ENCODE measurements at places on chromosomes 2 and 18.

DNA sequence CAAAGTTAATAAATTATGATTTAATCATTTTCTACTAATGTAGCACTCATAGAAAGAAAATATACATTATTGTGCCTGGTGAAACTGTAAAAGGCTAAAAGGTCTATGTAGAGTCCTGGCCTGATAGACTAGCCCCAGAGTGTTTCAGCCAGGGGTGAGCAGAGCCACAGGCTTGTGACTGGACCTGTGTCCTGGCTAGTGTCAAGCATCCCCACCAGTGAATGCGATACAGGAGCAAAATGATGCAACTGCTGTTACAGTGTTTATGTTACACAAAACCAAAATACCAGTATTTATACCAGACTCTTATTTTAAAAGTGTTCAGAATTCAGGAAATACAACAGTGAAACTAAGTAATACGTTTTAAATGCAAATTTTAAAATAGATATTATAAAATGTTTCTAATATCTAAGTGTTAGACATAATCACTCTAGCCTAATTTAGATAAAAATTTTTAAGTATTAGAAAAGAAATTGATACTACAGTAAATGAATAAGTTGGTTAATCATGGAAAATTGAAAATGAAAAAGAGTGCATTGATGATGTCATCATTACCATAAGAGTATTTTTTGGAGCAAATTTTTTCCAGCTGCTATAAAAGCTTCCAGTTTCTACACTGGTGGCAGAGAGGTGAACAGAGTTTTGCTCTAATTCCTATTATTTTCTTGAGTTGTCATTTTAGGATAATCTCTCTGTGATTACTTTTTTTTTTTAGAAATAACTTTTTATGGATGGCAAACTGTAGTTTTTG lies 6.2 kb upstream of the TSPYL6 start:
- no peak for DNase-seq

DNA sequence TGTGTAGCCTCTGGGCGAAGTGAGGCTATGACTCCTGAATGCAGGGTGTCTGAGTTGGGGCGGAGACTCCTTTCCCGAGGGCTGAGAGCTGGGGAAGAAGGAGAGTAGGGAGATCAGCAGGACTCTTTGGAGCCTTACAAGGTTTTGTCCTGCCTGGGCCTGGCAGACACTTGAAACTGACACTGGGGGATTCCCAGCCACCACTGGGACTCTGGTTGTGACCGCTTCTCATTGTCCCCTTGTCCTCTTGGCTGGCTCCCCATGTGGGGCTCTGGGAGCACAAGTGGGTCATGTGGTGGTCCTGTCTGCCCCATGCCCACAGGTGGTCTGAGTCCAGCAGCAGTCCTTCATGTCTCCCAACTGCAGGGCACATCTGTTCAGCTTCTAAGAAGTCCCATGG lies 78.2 kb upstream of the MGAT4A start:
- no peak for DNase-seq

- DNase-seq: no peak
These were observed 44.8 kb downstream of the REV1 start for GRCh38 chr2:99445065-99445464.

- DNase-seq: no peak
These were observed 6.1 kb downstream of the ZFP36L2 start for GRCh38 chr2:43220229-43220751.

DNA sequence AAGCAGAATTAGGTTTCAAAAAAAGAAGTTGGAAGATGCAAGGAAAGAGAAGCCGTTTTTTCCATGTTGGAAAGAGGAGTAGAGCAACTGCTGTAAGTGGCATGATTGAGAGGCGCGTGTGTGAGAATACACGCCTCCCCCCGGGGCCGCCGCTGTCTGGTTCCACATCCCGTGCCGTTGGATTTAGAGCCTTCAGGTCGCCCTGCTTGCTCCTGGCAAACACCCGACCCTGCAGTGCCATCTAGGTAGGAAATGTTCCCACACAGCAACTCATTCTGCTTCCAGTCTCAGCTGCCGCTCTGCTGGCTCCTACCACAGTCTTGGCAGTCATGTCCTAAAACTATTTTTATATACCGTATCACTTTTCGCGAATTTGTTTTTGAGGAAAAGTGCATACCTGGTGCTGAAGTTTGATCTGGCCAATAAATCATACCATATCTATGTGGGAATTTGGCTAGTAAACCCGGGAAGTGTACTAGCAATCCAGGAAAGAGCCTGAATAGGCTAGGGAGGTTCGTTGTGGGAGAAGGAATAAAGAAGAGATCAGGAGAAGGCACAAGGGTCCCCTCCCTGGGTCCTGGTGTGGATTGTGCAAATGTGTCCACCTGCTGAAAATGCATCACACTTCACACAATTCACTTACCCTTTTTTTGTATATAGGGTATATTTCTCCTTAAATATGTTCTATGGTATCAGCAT lies 372.7 kb downstream of the FBXO15 start:
- no peak for DNase-seq

- DNase-seq: no peak
These were observed 205.8 kb downstream of the SEPTIN10 start for GRCh38 chr2:109408043-109408335.

GRCh38 chr2:71463342-71463654 lies 9.9 kb downstream of the DYSF start:
- no peak for DNase-seq

GRCh38 chr2:96099861-96100798 lies 16.2 kb downstream of the ADRA2B start:
- no peak for DNase-seq

DNA sequence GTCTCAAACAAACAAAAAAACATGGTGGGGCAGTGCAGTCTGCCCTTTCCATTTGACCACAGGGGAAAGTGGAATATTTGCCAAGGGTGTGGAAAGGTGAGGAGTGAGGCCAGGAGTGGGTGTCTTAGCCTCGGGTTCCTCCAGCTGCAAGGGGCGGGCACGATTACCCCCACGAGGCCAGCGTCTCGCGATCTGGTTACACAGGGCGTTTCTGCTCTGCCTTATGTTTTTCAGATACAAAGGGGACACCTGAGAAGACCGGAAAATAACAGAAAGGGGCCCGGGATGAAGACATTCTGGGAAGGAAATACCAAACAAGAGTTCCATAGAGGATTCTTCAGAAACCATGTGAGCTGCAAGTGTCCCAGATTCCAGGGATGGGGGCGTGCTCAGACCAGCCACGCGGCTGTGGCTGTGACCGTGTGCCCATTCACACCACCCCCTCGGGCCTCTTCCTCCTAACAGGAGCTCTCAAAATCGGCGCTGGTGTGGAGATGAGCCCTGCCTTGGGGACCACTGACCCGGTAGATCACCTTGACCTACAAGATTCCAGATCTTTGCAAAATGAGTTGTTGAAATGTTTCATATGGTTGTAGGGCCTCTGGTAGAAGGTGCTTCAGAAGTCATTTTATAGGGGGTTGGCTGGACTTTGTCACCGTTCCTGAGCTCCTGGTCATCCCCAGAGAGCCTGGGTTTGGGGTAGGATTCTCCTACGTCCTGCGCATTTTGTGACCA lies 34.2 kb downstream of the FAM178B start:
- DNase-seq: no peak

DNA sequence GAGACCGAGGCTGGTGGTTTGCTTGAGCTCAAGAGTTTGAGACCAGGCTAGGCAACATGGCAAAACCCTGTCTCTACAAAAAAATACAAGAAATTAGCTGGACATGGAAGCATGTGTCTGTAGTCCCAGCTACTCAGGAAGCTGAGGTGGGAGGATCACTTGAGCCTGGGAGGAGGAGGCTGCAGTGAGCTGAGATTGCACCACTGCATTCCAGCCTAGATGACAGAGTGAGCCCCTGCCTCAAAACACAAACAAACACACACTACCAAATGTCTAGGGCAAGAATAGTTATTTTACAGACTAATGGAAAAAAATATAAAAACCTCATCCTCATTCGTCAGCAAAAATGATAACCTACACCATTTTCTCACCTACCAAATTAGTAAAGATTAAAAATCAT lies 15.3 kb downstream of the BUB1 start:
- no peak for DNase-seq

DNA sequence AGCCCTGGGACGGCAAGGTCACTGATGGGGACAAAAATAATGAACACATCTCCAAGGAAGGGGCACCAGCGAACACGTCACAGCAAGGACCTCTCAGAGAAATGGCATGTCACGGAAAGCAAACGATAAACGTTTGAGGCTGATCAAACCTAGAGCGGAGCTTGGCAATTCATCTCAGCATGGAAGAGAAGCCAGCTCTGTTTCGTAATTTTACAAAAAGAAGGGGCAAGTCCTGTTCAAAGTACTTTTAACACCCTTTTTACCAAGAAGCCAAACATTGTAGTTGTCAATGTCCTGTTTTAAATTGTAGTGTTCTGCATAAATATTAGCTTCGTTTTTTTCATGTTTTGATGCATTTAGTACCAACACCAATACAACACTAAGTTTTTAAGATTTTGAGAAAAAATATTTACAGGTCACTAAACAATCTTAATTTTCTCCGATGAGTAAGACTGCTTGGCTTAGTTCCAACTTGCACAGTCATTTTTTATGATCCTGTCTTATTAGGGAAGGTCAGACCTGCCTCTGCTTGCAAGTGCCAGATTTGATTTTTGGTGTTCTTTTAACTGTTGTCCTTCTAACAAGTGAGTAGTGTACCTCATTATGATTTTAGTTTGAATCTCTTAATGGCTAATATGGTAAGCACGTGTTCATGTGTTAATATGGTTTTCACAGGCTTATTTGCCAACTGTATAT lies 818.5 kb upstream of the SALL3 start:
- no peak for DNase-seq

DNA sequence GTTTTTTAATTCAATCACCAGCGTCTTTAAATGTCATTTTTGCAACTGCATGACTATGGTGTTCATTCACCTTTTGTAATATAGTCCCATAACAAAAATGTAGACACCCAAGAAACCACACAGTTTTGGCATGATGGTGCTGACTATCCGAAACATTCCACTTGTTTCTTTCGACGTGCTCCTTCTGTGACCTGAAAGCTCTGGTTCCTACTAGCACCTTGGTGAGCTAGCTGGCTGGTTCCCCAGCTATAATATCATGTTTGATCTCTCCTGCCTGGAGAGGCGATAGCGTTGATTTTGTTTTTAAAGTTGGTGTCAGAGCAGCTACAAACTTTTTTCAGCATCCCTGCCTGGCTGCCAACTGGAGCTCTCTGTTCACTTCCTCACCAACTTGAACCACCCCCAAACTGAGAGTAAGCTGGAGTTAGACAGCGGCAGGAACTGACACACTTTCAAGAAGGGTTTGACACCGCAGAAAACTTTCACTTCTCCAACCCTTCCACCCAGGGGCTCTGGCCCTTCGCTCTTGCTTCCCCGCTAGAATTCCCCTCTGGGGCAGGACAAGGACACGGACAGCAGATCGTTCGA lies 1.1 kb downstream of the ATAD2B start:
- DNase-seq: peak; percentile 21

GRCh38 chr2:119748135-119748534 lies 11.6 kb upstream of the PTPN4 start:
- DNase-seq: no peak

GRCh38 chr2:119715409-119716283 lies 36.6 kb downstream of the TMEM177 start:
- DNase-seq: no peak

- no peak for DNase-seq
These were observed 53.4 kb downstream of the PKP4 start for GRCh38 chr2:158509928-158510797.

DNA sequence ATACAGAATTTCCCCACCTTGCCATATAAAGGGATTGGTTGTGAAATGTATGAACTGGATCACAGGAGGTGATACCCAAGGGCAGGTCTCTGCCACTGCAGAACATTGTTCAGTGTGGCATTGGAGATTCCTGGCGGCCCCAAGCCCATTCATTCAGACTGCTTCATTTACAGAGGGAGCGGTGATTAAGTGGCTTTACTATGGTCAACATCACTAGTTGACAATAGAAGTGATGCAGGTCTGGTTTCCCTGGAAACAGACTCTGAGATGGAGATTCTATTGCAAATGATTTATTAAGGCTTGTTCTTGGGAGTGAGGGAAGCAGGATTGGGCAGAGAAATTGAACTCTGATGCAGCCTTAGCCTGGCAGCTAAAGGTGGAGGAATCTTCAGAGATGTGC lies 62.4 kb downstream of the ZDBF2 start:
- no peak for DNase-seq

- DNase-seq: no peak
These were observed 398.4 kb upstream of the CHST9 start for GRCh38 chr18:27583466-27583865.

DNA sequence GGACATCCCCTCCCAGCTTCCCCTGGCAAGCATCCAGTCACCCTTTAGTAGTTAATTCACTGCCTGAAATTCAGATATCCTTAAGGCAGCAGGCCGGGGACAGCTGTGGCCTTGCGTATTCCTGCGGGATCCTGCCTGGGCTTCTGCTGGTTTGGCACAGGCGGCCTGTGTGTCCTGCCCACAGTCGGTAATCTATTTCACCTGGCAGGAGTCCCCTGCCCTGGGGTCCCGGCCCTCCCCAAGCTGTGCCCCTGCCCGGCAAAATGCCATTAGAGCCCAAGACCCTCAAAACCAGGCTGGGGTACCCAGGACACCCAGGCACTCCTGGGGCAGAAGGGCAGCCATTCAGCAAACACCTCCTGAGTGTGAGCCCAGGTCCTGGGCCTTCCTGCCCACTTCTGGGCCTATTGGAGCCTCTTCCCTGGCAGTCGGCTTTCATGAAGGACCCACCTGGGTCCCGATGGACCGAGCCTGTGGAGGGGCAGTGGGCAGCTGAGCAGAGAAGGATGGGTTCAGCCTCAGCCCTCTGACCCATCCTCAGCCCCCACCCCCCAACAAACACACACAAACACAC lies 11.6 kb downstream of the CROCC2 start:
- no peak for DNase-seq

DNA sequence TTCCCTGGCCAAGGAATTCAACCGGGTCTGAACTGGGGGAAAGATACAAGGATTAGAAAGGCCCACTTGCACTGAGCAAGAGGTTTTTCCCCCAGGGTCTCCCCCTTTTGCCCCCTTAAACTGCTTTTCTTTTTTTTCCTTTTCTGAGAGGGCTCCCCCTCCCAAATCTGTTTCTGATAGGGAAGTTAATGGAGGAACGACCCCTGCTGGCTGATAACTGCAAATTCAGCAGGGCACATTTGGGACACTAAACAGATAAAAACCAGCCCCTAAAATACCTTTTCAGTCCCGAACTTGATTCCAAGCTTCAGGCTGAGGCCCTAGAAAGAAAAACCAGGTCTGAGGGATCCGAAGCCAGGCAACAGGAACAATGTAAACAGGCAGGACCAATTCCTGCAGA lies 1012.4 kb upstream of the CRIM1 start:
- no peak for DNase-seq

DNA sequence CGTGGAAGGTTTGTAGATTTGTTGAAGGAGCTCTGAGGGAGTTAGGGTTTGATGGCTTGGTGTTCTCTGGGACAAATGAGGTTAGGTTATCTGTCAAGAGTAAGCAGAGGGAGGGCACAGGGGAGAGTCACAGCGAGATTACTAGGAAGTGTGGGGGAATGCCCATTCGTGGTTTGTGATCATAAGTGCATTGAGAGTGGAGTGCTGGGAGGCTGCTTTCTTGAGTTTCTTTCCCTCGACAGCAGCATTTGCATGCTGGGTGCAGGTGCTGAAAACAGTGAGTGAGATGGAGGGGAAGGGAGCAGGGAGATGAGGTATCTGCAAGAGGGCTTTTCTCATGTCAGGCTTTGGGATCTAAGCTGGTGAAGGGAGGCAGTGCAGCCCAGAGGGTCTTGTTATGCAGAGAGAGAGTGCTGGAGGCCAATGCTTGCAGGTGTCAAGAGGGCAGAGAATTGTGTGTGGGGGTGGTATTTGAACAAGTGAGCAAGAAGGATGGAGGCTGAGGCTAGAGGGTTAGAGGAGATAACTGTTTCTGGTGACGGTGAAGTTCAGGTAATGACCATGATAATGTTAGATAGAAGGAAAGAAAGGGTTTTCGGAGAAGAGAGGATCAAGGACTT lies 8.8 kb downstream of the RALB start:
- no peak for DNase-seq
